CD4-positive, CD25-positive, alpha-beta regulatory T cell (primary cell): ENCODE measurements at places on chromosomes 4 and X. TPM values are rescaled to one million over a fixed set of nuclear protein-coding genes. Genes with fewer than 3 reads are reported as not detected.

DNA sequence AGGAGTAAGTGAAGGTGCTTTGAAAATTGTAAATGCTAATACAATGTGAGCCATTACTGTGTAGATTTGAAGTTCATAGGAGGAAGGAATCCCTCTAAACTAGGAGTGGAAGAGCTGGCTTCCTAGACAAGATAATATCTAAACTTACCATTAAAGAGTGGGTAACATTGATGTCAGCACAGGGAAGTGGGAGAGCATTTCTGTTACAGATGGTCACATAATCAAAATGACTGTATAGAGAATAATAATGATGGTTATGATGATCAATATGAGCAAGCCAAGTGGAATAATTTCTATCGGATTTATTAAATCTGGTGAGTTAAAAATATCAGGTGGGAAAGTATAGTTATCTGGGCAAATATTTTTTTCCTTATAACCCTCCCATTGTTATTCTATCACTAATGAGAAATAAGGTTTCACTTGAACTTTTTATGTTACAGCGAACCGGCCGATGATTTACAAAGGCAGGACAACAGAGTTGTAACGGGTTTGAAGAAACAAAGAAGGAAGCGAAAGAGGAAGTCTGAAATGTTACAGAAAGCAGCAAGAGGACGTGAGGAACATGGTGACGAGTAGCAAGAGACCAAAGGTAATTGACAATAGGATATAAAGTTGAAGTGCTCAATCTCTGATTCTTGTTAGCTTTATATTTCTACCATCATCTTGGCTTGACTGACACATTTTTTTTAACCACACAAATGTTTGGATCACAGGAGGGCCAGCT is 43.5 kb downstream of the FMR1NB start:
- no peaks in the 10 kb centered on the region for H3K27me3 ChIP-seq
- no peaks in the 10 kb centered on the region for H3K4me1 ChIP-seq
- H3K4me3 ChIP-seq, result no peak overlapping the region

- DNase-seq, result no peak
- H3K27me3 ChIP-seq, result no peaks in the 10 kb centered on the region
- no peaks in the 10 kb centered on the region for H3K36me3 ChIP-seq
- H3K27ac ChIP-seq, result no peak overlapping the region
These were observed 138.0 kb upstream of the BOD1L1 start for GRCh38 chr4:13765539-13765938.

Gene SMIM43
- not detected for total RNA-seq

DNA sequence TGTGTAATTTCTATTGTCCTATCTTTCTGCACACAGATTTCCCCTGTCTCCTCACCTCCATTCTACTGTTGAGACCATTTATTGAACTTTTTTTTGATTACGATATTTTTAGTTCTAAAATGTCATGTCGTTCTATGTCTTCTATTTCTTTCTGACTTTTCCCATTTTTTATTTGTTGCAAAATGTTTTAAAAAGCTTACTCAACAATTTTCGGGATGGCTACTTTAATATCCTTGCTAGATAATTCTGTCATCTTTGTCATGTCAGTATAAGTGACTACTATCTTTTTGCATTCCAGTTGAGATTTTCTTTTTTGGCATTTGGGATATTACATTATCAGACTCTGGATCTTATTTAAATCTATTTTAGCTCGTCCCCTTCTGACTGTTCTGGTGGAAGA is 7.5 kb upstream of the DMD start:
- H3K27me3 ChIP-seq, result no peaks in the 10 kb centered on the region
- no peaks in the 10 kb centered on the region for H3K36me3 ChIP-seq
- no peaks in the 10 kb centered on the region for H3K4me1 ChIP-seq

Gene PHOX2B
- not detected for total RNA-seq

Gene BMPR1B
- 0.72 TPM for total RNA-seq
